ENCODE measurements at places on chromosomes 16 and 17. TPM values are rescaled to one million over a fixed set of nuclear protein-coding genes. Genes with fewer than 3 reads are reported as not detected.

TAOK1 gene
- total RNA-seq: 47.2 TPM

HOXB7 gene
- total RNA-seq: 0.44 TPM

DNA sequence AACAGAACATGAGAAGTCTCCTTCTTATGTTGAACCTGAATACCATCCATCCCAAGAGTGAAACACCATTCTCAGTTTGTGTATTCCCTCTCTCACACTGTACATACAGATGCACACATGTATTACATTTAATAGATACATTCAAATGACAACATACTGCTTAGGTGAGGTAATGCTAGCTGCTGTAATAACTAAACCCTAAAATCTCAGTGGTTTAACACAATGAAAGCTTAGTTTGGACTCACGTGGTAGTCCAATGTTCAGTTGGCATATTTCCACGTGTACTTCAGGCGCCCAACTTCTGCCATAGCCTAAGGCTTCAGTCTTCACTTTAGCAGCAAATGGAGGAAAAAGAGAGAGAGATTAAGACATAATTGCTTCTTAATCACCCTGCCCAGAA, 351.1 kb upstream of the PMFBP1 start:
- no peak for DNase-seq

DNA sequence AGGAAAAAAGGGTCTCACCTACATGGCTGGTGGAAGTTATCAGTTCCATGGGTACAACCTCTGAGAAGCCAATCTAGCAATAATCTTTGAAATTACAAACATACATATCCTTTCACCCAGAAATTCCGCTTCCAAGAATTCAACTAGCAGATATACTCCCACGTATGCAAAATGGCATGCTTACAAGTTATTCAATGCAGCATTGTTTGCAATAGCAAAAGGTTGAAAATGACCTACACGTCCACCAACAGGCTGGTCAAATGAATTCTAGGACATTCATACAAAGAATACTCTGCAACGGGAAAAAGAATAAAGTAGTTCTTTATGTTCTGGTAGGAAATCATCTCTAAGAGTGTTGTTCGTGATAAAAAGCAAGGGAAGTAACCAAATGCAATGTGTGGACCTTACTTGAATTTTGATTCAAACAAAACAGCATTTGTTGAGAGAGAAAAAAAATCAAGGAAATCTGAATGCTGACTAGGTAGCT, 63.7 kb upstream of the NLK start:
- DNase-seq: no peak

- no peak for DNase-seq
Observed at GRCh38 chr16:4190712-4191333, 51.1 kb downstream of the SRL start.

- DNase-seq: no peak
Observed at GRCh38 chr16:12780467-12780866, 23.2 kb downstream of the CPPED1 start.

DNA sequence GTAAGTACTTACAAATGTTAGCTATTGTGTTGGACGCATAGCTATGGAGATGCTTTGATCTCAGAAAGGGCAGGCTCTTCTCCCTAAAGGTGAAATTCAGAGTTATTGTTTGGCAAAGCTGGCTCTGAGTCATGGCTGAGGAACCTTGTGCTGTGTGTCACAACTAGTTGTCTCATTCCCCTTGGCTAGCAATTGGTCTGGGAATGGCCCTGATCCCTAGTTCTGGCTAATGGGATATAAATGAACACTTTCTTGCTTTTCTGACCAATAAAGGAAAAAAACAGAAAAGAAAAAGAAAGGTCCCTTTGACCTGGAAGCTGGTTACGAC, 210.6 kb downstream of the MAP2K4 start:
- DNase-seq: no peak

DNA sequence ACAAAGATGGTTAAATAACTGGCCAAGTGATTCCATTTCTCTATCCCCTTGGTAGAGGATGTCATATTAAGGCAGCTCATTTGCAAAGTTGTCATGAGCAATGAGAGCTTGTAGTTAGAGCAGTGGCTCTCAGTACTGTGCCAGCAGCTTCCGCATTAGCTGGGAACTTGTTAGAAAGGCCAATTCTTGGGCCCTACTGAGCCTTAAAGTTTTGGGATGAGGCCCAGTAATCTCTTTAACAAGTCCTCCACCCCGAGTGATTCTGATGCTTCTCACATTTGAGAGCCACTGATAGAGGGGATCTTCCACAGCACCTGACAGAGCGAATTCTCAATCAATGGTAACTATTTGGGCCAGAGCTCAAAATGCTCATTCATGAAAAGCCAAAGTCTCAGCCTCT, 20.2 kb upstream of the CCL1 start:
- DNase-seq: no peak

GRCh38 chr16:57403965-57404817, at the start of gene CCL17:
Gene CCL17, plus strand, starts transcription at chr16:57404767. Its CDS starts 9,166 bp downstream, at chr16:57413933.
- no peak for DNase-seq

DNA sequence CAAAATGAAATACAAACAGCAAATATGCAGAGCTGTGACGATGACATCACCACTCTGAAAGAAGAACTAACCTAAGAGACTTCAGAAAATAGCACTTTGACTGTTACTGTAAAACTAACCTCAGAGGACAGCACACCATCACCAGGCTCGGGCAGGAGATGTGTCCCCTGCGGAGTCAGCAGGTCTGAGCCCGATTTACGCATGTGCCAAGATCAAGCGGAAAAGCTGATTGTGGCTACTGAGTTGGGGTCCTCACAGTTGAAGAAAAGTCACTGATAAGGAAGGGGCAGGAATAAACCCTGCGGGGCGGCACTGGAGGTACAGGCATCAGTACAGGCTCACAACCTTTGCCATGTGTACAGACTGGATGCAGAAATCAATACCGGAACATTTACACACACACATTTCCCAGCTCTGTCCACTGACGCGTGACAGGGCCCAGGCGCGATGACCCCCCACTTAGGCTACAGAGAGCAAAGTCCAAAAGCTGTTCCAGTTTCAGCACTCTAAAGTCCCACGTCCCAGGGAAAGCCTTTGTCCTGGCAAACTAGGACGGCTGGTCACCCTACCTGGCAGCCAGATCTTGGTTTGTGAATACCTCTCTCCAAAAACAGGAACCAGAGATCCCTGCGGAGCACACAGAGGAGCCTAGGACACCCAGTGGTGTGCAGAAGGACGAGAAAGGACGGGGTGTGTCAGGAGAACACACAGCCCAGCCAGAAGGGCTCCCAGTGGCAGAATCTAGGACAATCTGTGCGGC, 21.5 kb downstream of the TRAP1 start:
- no peak for DNase-seq
